Endothelial cell of umbilical vein (primary cell): ENCODE measurements at places on chromosomes 6 and 20. TPM values are rescaled to one million over a fixed set of nuclear protein-coding genes. Genes with fewer than 3 reads are reported as not detected.
A peak's percentile ranks its signal among the peaks of the same experiment; 100 is the strongest.

DNA sequence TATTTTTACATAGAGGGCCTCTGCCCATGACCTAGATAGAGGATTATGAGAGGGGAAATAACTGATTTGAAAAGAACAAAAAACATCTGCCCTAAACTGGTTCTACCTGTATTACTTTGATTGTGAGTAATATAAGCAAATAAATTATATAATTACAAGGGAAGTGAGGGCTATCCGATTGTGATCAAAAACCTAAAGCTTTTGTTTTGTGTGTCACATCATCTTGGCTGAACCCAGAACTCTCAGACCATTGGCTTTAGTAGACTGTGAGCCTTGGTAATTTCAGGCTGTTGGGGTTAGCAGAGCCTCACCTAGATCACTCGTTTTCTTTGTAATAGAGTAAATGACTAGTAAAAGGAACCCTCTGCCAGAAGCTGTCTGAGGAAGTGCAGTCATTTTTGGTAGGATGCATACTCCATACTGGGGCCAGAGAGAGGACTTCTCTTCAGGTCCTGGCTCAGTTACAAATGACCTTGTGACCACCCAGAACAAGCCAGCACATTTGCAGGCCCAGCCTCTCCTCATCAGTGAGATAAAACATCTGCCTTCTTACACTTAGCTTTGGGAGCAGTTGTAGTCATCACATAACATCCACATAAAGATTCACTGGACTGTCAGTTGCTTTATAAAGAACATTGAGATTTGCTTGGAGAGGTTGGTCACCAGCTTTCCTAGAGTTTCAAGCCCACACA lies 13.5 kb downstream of the STK35 start:
- DNase-seq: no peak

- DNase-seq: no peak
Observed at GRCh38 chr20:39646874-39647413, 684.8 kb downstream of the DHX35 start.

GRCh38 chr6:112786801-112787200 lies 439.7 kb downstream of the RFPL4B start:
- no peak for DNase-seq

GRCh38 chr6:49839957-49840356 lies 26.4 kb downstream of the CRISP1 start:
- DNase-seq: no peak

DNA sequence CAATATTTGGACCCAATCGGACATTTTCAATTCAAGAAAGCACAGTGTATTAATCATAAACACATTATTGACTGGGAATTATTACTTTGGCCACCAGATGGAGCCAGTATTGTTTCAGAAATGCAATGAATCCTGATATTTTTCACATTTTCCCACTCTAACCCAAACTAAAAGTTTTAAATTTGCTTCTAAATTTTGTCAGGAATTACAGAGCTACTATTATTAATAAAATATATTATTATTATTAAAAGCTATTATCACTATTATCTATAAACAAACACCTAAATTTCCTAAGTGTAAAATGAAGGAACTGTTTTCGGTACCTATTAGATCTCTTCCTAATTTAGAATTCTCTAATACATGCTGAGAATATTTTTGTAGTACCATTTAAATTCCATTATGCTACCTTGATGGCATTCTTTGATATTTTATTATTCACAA lies 245.3 kb downstream of the OGFRL1 start:
- peak; percentile 36 for DNase-seq

DNA sequence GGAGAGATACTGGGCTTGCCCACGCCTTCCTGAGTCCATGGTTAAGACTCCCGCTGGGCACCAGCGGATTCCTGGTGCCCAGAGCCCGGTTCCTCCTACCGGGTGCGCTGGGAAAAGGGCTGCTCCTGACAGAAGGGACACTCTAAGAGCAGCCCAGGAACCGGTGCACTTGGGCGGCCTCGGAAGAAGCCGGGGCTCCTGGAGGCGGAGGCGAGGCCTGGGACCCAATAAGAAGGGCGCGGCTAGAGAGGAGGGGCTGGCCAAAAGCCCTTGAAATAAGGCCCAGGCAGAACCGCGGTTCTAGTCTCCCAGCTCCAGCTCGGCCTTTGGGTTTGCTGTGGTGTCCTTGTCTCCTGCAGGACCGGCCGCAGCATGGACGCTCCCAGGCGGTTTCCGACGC lies at the start of gene KHDC3L:
Gene KHDC3L, plus strand, starts transcription at position 301 of the 400 bp plus-strand sequence. Its CDS starts 72 bp downstream, at position 373.
- DNase-seq: no peak

- DNase-seq: no peak
Observed at GRCh38 chr20:33158637-33159385, 9.1 kb upstream of the BPIFA2 start.

- DNase-seq: peak; percentile 56
Observed at GRCh38 chr6:131182991-131183425, 47.7 kb downstream of the AKAP7 start.

DNA sequence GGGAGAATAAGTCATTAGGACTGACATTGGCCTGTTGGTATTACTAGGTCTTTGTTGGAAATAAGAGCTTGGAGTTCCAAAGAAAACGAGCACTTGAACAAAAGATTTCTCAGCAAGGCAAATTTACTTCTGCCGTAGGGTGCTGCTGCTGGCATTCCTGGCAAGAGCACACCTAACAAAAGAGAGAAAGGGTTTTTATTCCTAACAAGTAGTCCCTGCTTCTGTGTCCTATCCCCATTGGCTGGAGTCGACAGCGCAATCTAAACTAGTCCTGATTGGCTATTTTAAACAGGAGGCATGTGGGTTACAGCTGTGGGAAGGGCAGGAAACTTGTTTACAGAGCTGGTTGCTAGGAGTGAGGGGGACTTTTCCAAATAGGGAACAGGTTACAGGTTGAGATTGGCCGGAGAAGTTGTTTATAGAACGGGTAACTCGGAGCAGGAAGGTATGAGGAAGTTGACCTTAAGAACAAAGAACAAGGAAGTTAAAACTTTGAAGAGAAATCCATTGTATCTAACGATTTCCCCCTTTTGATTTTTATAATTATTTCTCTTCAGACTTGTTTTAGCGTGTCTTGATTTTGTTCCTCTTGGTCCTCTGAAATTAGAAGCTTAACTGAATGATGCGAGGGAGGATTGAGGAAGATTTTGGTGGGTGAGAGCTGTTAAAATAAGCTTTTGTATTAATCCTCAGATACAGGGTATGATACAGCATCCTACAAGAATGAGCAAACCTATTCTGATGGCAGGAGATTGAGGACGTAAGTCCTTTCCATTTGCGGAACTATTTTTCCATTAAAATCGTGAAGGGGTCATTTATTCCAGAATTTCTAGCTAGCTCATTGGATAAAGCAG lies 3.4 kb upstream of the ZNFX1 start:
- peak; percentile 75 for DNase-seq

DNA sequence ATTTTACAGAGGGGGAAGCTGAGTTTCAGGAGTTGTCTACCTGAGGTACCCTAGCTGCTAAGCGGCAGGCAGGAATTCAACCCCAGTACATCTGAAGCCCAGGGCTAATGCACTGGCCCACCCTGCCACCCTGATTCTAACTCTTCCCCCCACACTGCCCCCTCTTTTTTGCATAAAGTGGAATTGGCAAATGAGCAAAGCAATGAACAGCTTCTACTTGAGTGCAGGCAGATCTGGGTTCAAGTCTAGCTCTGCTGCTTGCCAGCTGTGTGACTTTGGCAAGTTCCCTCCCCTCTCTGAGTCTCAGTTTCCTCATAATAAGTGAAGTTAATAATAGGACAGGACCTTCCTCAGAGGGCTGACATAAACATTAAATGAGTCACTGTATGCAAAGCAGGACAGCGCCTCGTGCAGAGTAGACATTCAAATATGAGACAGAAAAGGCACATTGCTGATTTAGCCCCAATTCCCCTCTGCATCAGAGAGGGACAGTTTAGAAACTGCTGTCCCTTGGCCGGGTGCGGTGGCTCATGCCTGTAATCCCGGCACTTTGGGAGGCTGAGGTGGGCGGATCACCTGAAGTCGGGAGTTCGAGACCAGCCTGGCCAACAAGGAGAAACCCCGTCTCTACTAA lies 4.7 kb downstream of the ADA start:
- peak; percentile 68 for DNase-seq

DNA sequence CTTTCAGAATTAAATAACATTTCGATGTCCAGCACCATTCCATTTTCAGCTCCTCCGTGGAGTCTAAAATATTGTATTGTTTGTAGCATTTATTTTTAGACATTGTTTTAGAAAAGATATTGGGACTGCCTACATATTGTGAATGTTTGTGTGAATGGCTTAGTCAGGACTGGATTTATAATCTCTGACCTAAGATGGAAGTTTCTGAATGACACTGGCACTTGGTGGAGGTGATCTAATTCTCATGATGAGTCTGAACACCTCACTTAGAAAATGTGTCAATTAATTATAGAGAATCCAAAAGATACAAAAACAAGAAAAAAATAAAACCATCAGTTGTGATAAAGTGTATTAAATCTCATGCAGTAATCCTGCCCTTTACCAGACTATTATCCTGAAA lies 60.8 kb upstream of the HBS1L start:
- no peak for DNase-seq

- no peak for DNase-seq
Observed at GRCh38 chr6:83600459-83600858, 88.1 kb downstream of the PRSS35 start.

The PBOV1 gene
- total RNA-seq: not detected in 2 replicates

The C6orf58 gene
- not detected in 2 replicates for total RNA-seq

The FANCE gene
- total RNA-seq: 11.0 and 12.7 TPM in 2 replicates

The CSE1L gene
- total RNA-seq: 109 and 118 TPM in 2 replicates

The GLP1R gene
- not detected in 2 replicates for total RNA-seq

The APOBEC2 gene
- total RNA-seq: not detected in 2 replicates

The POU5F1 gene
- total RNA-seq: not detected in 2 replicates
